ENCODE measurements at places on chromosomes 3 and 15. TPM values are rescaled to one million over a fixed set of nuclear protein-coding genes. Genes with fewer than 3 reads are reported as not detected.

GRCh38 chr3:17909714-17910113, 167.3 kb upstream of the TBC1D5 start:
- H3K4me3 ChIP-seq = no peak overlapping the region
- H3K4me1 ChIP-seq = no peaks in the 10 kb centered on the region
- no peak for DNase-seq
- H3K36me3 ChIP-seq = no peaks in the 10 kb centered on the region
- H3K27ac ChIP-seq = no peak overlapping the region

GRCh38 chr3:149315694-149316093, 17.7 kb downstream of the TM4SF18 start:
- no peaks in the 10 kb centered on the region for H3K27me3 ChIP-seq
- no peak overlapping the region for H3K4me3 ChIP-seq
- peak overlapping the region; percentile 84 for H3K27ac ChIP-seq
- no peak for DNase-seq

DNA sequence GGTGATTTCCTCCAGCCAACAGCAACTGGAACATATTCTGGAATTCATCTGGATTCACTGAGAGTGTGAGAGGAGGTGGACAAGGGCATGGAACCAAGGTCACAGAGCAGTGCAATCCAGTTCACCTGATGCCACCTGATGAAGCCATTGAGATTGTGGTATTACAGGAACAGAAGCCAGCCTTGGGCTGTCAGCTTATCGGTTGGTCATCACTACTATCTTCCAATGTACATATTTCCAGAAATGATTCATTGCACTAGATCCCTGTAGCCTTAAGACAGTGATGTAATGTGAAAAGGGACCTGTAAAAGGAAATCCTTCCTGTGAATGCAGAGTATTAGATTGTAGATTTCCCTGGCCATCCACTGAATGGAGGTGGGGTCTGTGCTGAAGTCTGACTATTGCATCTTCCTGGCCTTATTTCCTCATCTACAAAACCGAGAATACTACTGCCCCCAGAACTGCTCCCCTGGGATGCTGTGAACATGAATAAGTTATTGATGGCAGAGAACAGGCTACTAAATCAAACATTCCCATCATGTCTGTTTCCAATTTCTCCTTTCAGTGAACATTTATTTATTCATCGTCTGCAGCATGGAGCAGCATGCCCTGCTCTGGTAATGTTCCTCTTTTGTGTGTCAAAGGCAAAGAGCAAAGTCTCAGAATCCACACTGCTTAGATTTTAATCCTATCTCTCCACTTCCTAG, 47.4 kb upstream of the TPM1 start:
- no peak overlapping the region for H3K4me3 ChIP-seq
- no peaks in the 10 kb centered on the region for H3K36me3 ChIP-seq
- no peak overlapping the region for H3K27ac ChIP-seq
- no peaks in the 10 kb centered on the region for H3K27me3 ChIP-seq
- peaks cover 35% of the 10 kb centered on the region for H3K4me1 ChIP-seq
- DNase-seq = peak; percentile 34

DNA sequence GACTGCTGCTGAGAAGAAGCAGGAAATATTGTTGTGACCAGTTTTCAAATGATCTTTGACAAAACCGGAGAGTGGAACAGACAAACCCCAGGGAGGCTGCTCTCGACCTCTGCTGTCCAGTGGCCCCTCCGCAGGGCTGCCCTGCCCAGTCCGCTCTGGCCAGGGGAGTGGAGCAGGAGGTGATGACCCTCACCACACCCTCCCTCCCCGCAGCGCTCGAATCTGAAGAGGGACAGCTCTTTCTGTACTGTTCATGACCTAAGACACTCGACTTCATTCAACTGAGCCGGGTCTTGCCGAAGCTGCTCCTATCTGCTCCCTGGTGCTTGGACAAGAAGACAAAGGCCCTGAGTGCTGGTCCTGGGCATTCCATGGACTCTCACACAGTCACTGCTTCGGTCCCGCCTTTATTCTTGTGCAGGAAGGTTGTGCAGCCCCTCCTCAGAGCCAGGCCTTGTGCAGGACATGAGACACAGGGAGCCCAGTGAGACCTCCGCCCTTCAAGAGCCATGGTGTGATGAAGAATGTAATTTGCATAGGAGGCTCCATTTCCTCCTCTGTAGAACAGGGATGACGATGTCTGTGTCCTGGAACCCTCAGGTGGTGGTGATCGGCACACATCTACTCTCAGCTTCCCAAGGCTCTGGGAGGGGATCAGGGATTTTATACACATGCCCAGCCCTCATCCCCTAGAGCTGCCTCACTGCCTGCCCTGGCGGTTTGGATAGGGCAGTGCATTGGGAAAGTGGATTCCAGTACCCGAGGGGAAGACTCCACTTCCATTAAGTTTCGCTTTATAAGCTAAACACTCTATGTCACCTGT, 97.1 kb upstream of the PRR20G start:
- no peak overlapping the region for H3K4me3 ChIP-seq
- H3K27ac ChIP-seq = no peak overlapping the region
- no peak for DNase-seq
- no peaks in the 10 kb centered on the region for H3K36me3 ChIP-seq

GRCh38 chr3:169848741-169849140, 21.0 kb downstream of the LRRC31 start:
- H3K4me1 ChIP-seq = peaks cover 22% of the 10 kb centered on the region
- H3K27me3 ChIP-seq = peaks cover 5% of the 10 kb centered on the region
- H3K36me3 ChIP-seq = no peaks in the 10 kb centered on the region
- DNase-seq = no peak
- H3K4me3 ChIP-seq = no peak overlapping the region

GRCh38 chr15:83410532-83410931, 36.6 kb upstream of the SH3GL3 start:
- no peak overlapping the region for H3K4me3 ChIP-seq
- no peak for DNase-seq
- H3K27ac ChIP-seq = no peak overlapping the region
- H3K36me3 ChIP-seq = no peaks in the 10 kb centered on the region
- H3K27me3 ChIP-seq = peaks cover 12% of the 10 kb centered on the region
- H3K4me1 ChIP-seq = no peaks in the 10 kb centered on the region

GRCh38 chr3:186534113-186534669, 10.0 kb downstream of the CRYGS start:
- no peak overlapping the region for H3K27ac ChIP-seq
- no peaks in the 10 kb centered on the region for H3K36me3 ChIP-seq
- peaks cover 3% of the 10 kb centered on the region for H3K27me3 ChIP-seq
- no peak overlapping the region for H3K4me3 ChIP-seq

- H3K4me3 ChIP-seq = no peak overlapping the region
- no peak overlapping the region for H3K27ac ChIP-seq
- H3K4me1 ChIP-seq = peaks cover 6% of the 10 kb centered on the region
- H3K27me3 ChIP-seq = peaks cover 26% of the 10 kb centered on the region
These were observed 34.6 kb upstream of the RHCG start for GRCh38 chr15:89530976-89531375.

DNA sequence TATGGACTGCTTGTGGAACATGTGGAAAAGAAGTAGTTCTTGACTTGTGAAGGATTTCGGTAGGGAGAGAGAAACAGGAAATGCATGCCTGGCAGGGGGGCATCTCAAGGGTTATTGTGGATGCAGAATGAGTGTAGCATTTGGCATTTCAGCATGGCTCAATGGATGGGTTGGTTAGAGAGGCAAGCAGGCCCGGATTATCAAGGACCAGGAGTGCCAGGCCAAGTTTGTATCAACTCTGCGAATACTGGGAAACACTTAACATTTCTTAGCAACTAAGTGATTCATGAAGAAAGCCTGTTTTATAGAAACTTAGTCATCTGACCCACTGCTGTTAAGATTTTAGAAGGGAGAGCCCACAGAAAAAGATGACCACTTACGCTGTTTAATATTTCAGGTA, 33.6 kb downstream of the KIF15 start:
- no peak overlapping the region for H3K4me3 ChIP-seq
- DNase-seq = peak; percentile 35
- H3K36me3 ChIP-seq = peaks cover 6% of the 10 kb centered on the region
- peaks cover 8% of the 10 kb centered on the region for H3K4me1 ChIP-seq
- no peaks in the 10 kb centered on the region for H3K27me3 ChIP-seq

- peak overlapping the region; percentile 35 for H3K4me3 ChIP-seq
- peak overlapping the region; percentile 85 for H3K27ac ChIP-seq
- no peaks in the 10 kb centered on the region for H3K27me3 ChIP-seq
- peaks cover 47% of the 10 kb centered on the region for H3K4me1 ChIP-seq
- H3K36me3 ChIP-seq = no peaks in the 10 kb centered on the region
These were observed 212.5 kb upstream of the FEZF2 start for GRCh38 chr3:62585861-62586260.

GRCh38 chr3:126345641-126346460, 11.4 kb downstream of the KLF15 start:
- H3K27ac ChIP-seq = no peak overlapping the region
- no peak for DNase-seq
- no peaks in the 10 kb centered on the region for H3K36me3 ChIP-seq
- no peaks in the 10 kb centered on the region for H3K4me1 ChIP-seq

DNA sequence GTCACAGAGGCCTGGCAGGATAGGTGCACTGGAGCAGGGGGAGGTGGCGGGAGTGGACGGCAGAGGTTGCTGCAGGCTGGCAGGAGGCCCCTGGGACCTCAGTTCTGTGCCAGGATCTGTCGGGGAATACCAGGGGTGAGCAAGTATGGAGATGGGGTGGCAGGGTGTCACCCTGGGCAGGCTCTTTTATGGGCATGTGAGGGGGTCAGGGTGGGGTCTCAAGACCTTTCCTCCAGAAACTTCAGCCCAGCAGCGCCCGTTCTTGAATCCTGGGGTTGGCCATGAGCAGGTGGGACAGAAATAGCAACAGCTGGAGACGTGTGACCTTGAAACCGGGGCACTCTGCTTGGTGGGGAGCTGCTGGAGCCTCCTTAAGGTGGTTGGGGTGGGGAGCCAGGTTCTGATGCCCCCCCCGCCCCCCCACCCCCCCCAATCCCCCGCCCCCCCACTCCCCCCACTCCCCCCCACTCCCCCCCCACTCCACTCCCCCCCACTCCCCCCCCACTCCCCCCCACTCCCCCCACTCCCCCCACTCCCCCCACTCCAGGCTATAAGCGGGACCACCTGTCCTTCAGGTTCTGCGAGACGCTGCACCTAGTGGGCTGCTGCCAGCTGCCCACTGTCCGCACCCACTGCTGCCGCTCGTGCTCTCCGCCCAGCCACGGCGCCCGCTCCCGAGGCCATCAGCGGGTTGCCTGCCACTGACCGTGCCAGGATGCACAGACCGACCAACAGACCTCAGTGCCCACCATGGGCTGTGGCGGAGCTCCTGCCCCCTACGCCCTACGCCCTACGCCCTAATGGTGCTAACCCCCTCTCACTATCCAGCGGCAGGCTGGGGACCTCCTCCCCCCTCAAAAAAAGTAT, 84.9 kb downstream of the TBC1D2B start:
- H3K4me1 ChIP-seq = peaks cover 60% of the 10 kb centered on the region
- H3K27me3 ChIP-seq = peaks cover 13% of the 10 kb centered on the region
- DNase-seq = no peak
- H3K27ac ChIP-seq = peak overlapping the region; percentile 84

DNA sequence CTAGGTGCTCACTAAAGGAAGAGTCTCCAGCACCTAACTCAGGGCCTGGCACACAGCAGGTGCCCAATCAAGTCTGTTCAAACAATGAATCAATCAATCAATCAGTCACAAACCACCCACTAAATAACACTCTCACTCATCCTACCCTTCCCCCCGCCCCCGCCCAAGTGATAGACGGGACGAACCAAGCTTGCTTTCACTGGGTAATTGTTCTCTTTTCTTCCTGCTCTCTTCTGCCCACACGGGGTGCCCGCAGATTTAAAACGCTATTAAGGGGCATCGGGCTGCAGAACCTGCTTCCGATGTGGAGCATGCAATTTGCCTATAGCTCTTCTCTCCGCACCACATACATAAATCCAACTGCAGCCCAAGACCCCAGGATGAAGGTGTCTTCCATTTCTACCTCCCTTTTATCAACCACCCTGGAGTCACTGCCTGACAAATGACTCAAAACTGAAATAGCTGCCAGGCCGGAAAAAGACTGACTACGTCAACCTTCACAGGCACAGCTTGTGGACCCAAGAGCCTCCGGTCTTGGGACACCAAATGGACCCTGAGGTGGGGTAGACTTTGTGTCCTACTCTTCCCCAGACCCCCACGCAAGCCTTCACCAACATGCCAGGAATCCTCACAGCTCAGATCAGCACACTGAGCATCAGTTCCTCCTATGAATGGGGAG, 1.7 kb downstream of the KLHL25 start:
- no peaks in the 10 kb centered on the region for H3K36me3 ChIP-seq
- H3K4me3 ChIP-seq = peak overlapping the region; percentile 94
- peak overlapping the region; percentile 25 for H3K27ac ChIP-seq
- no peak for DNase-seq
- peaks cover 24% of the 10 kb centered on the region for H3K4me1 ChIP-seq

DNA sequence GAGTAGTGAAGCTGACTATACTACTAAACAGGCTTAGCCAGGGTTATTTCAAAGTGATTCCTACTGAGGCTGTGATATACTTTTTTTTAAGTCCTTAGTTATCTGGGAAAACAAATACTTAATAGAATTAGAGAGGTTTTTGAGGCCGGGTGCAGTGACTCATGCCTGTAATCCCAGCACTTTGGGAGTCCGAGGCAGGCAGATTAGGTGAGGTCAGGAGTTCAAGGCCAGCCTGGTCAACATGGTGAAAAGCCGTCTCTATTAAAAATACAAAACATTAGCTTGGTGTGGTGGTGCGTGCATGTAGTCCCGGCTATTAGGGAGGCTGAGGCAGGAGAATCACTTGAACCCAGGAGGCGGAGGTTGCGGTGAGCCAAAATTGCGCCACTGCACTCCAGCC, 34.2 kb downstream of the PRTG start:
- no peak overlapping the region for H3K27ac ChIP-seq
- H3K4me3 ChIP-seq = no peak overlapping the region
- H3K36me3 ChIP-seq = no peaks in the 10 kb centered on the region

- no peaks in the 10 kb centered on the region for H3K36me3 ChIP-seq
- peaks cover 9% of the 10 kb centered on the region for H3K27me3 ChIP-seq
- H3K4me1 ChIP-seq = peaks cover 29% of the 10 kb centered on the region
- peak within 1 kb of the TSS; percentile 68 for H3K4me3 ChIP-seq
- H3K27ac ChIP-seq = peak within 1 kb of the TSS; percentile 47
These were observed at the start of gene TIMP4 for GRCh38 chr3:12158387-12159226. TIMP4 (minus strand) TSS chr3:12158912; CDS start chr3:12158840, 72 bp downstream.

DNA sequence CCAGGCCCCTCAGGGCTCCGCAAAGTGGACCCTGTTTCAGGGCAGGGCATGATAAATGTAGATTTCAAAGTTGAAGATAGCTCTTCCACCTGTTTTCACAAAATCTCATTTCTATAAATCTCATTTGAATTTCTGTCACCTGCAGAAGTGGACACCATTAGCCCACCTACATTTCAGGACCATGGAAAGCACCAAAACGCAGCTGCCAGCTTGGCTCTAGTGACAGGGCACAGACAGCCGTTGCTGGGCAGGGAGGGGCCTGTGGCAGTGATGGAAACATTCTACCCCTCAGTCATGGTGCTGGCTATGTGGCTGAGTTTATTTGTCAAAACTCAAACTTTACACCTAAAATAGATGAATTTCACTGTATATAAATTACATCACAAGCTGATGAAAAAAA, 40.4 kb downstream of the PRR23E start:
- H3K36me3 ChIP-seq = peaks cover 5% of the 10 kb centered on the region
- H3K27ac ChIP-seq = no peak overlapping the region

The CCDC54 gene
- total RNA-seq = not detected

The TMEM158 gene
- 40.5 TPM for total RNA-seq

The PLA1A gene
- total RNA-seq = not detected

The ZNF660 gene
- total RNA-seq = 0.05 TPM

The KCNMB3 gene
- 0.63 TPM for total RNA-seq

The NOX5 gene
- 0.18 TPM for total RNA-seq

The GABRB3 gene
- total RNA-seq = 5.2 TPM

The CGNL1 gene
- total RNA-seq = not detected

Measured in HFFc6 (cell line).